ENCODE measurements at places on chromosomes 2 and 18.

- no peak for DNase-seq
Observed at GRCh38 chr2:199940373-199940772, 14.9 kb downstream of the TYW5 start.

DNA sequence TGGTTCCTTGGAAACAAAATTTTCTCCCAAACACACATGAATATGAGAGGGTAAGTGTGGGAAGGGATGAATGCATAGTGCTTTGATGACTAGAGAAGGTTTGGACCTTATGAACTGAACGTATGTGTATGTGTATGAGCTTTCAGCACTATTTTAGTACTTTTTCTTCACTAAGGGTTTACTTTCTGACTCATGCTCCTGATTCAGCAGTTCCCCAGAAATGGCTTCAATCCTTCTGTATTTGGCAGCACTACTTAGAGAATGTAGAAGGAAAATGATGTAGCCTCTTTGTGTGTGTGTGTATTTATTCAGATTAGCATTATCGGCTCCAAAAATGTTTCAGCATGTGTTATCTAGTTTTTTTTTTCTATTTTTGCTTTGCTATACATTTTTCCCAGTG, 22.2 kb downstream of the KCNJ3 start:
- no peak for DNase-seq

DNA sequence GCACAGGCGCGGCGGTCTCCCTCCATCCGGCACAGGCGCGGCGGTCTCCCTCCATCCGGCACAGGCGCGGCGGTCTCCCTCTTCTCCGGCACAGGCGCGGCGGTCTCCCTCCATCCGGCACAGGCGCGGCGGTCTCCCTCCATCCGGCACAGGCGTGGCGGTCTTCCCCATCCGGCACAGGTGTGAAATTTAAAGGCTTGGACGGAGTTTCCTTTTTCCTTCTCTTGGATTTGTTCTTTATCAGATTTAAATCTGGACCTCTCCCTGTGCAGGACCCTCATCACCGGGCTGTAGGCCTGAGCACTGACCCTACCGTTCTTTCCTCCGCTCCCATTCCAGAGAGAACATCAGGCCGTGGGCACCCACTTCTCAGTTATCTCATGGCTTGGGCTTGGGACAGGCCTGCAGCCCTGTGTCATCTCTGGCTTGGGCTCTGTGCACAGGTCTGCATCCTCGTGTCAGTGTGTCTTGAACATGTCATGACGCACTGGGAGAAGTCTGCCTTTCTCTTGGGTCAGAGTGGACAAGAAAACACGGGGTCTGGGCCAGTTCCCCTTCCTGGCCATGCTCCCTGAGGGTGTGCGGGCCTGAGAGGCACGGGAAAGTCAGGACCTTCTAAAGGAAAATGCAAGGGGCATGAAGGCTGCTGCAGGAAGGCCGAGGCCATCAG, 53.9 kb upstream of the PXDN start:
- DNase-seq, result no peak

DNA sequence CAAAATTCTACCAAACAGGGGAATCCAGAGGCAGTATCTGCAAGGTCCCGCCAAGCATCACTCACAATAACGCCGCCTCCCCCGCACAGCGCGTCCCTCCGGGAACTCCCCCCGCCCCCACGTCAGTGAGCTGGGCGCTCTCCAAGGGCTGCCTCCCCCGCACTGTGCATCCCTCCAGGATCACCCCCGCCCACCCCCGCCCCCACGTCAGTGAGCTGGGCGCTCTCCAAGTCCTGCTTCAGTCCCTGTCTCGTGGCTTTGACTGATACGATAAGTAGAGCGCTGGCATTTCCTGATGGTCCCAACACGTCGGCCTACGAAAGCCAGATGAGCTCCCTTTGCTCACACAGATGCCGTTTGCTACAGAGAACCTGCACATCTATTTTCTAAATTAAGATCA, 130.7 kb upstream of the TPO start:
- no peak for DNase-seq

DNA sequence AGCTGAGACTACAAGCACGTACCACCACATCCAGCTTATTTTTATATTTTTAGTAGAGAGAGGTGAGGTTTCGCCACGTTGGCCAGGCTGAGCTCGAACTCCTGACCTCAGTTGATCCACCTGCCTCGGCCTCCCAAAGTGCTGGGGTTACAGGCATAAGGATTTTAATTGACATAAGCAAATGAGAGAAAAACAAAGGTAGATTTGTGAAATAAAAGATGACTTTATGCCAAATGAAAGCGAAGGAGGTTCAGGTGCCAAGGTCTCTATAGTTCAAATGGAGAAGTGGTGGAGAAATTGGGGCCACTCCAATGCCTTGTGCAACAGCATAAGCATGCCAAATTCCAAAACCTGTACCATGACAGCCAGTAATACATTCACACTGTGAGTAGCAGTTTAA, 180.6 kb downstream of the MREG start:
- no peak for DNase-seq

DNA sequence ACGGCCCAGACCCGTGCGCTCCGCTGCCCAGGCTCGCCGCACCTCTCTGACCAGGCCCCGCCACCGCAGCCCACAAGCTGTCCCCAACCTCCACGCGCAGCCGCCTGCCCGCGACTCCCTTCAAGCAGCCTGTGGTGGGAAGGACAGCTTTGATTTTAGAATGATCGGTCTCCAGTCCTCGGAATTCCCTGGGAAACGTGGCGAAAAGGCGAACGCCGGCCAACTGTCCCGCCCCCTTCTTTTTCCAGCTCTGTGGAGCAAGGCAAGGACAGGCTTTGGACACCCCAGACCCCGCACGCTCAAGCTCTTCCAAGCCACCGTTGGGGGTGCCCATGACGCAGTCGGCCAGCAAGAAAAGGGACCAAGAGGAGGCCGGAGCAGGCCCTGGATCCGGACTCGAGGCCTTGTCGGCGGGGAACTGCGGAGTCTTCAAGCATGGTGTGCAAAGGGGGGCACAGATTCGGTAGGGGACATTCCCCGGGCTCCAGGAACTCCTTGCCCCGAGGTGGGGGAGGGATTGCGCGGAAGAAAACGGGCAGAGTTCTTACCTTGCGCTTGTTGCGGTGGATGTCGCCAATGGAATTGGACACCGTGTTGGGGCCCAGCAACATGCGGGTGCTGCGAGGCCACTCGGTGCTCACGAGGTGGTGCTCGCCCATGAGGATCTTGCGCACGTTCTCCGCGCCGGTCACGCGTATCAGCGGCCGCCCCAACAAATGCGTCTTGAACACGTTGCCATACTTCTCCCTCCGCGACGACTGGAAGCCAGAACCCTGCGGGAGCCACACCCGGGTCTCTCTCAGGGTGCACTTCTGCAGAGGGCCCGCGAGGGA, 4.0 kb downstream of the CYP26B1 start:
- DNase-seq, result no peak

DNA sequence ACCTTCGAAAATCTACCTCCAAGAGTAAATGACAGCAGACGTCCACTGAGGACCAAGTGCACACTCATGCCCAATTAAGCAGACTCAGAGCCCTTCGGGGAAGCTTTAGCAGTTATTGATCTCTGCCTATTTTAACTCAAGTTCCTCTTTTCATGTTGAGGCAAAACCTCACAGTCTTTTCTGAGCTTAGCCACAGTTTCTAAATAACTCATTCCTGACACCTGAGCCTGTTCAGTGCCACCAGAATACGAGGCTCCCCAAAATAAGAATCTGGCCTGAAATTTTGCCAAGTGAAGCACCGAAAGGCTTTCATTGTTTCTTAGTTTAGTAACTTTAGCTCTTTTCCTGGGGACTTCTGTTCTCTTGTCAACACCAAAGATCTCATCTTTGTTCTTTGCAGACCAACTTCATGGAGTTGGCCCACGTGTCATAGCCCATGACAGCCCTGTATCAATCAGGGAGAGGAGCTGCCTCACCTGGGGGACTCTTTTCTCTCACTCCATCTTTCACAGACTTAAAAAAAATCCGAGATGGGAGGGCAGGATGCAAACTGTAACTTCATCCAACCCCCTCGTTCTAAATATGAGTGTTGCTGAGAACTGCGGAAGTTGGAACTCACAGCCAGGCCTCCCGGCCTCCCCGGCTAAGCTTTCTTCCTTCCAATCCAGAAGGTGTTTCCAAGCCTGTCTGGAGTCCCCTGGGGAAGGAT, 22.2 kb downstream of the INPP5D start:
- DNase-seq, result no peak

- DNase-seq, result no peak
Observed at GRCh38 chr2:227480528-227480927, 8.6 kb downstream of the AGFG1 start.

GRCh38 chr2:205720451-205720902, 38.2 kb downstream of the NRP2 start:
- no peak for DNase-seq

DNA sequence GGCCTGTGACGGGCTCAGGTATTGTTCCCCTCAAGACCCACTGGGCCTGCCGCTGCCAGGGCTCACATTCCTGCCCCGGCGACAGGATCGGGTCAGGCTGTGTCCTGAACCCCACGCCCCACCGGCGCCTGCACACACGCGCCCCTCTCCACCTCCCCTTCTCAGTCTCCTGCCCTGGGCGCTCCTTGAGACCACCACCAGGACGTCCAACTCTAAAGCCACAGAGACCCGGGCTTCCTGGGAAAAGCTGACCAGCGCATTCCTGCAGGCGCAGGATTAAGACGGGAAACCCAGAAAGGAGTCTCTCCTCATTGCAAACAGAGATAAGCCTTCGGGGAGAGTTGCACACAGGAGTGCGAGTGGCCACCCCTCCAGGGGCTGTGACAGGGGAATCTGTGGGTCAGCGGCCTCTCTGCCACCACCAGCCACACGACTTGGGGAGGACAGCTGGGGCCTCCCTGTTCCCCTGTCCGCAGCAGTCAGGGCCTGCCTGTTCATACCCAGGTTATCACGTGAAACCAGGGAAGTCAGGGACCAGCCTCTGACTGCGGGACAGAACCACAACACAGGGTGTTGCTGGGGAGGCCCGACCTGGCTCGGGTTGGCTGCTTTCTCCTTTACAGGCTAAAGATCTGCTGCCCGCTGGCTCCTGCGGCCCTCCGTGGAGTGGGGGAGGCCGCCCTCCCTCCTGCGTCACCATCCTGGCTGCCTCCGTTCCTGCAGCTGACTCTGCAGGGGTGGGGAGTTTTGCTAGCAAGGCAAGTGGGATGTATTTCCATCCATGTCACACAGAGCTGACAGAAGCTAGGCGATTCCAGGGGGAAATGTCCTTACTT, 88.8 kb downstream of the ZCCHC2 start:
- DNase-seq, result no peak

- DNase-seq, result no peak
Observed at GRCh38 chr2:176149481-176149938, 1.8 kb upstream of the HOXD4 start.

- DNase-seq, result no peak
Observed at GRCh38 chr2:217535957-217536708, 466.7 kb downstream of the TNS1 start.

DNA sequence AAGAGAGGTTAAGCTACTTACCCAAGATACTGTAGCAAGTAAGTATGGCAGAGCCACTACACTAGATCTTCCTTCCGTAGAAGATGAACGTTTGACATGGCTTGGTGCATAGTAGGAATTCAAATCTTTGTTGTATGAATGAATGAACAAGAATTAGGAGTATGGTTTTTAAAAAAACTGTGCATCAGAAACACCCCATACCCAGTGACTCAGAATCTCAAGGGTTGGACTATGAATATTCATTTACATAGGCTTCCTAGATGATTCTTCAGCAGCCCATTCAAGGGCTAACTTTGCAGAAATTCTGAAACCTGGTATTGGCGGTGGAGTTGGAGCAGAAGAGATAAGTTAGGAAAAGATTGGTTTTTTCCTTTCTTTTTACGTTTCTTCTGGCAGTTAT, 5.4 kb downstream of the ACTR3 start:
- DNase-seq, result no peak

GRCh38 chr2:190791347-190791975, 89.2 kb upstream of the GLS start:
- no peak for DNase-seq

DNA sequence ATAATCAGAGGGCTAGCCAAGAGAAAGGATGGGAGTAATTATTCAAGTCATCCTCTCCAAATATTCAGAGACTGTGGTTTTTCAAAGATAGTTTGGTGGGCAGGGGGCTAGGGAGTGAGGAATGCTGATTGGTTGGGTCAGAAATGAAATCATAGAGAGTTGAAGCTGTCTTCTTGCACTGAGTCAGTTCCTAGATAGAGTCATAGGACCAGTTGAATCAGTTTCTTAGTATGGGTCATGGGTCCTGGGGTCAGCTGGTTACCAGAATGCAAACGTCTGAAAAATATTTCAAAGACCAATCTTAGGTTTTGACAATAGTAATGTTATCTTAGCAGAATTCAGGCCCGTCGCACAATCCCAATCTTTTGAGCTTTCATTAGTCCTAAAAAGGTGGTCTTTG, 171.4 kb upstream of the SPATS2L start:
- DNase-seq, result no peak

GRCh38 chr18:41695441-41695840, 259.6 kb upstream of the PIK3C3 start:
- no peak for DNase-seq

DNA sequence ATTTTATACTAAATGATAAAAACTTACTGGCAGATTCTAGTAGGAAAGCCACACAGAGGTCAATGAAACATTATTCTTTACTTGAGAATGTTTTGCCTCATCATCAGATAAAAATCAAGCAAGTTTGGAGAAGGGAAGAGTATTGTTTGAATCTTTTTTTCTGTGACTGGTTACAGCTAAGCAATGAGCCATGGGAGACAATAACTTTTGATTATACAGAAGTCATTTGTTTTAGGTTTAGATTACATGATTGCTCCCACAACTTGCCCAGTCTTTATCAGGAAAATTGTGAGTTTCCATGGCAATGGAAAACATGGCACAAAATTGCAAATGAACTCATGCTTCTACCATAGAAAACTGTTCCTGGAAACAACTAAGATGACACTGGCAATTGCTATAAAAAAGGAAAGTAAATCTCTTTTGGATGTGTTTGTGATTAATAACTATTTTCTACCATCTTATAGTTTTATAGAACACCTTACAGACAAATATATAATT, 476.8 kb downstream of the MBD2 start:
- DNase-seq, result no peak

GRCh38 chr18:13657974-13658373, 68.4 kb downstream of the FAM210A start:
- DNase-seq, result no peak

Data from central memory CD8-positive, alpha-beta T cell (primary cell).